ENCODE measurements at places on chromosomes 5 and 9.

DNA sequence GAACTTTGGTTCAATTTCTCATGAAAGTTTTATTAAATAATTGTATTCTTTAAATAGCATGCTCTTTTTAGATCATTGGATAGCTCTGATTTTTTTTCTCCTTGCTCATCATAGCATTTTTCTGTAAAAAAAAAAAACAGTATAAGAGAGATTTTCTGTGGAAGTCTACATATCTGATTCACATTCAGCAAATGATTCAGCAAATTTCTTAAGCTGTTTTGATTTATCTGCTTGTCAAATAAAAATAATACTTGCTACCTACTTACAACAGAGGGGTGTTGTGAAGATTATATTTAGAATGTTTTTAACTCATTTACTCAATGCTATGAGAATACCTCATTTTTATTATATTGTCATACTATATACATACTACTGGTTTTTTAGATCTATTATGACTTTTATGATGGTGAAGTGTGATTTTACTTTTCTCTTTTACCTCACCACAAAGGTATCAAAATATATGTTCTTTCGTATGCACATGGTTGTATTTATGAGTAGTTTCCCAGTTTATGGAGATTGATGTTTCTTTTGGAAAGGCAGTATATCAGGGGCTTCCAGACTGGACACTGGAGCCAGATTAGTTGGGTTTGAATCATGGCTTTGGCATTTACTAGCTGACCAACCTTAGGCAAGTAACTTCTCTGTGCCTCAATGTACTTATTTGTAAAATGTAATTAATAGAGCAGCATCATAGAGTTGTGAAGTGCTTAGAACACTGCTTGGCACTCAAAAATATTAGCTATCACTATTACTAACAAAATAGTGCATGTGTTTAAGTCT lies 25.5 kb downstream of the TNPO1 start:
- DNase-seq: no peak

- DNase-seq: no peak
Measured at GRCh38 chr9:100104314-100104713, 5.3 kb downstream of the INVS start.

- no peak for DNase-seq
Measured at GRCh38 chr5:18141222-18141621, 507.0 kb downstream of the TAF11L14 start.

- DNase-seq: no peak
Measured at GRCh38 chr9:128006332-128006996, 25.7 kb upstream of the EEIG1 start.

- DNase-seq: no peak
Measured at GRCh38 chr5:32709750-32710549, 1.2 kb upstream of the NPR3 start.

- no peak for DNase-seq
Measured at GRCh38 chr9:99360026-99360425, 137.9 kb downstream of the SEC61B start.

GRCh38 chr5:69152731-69153130 lies 14.2 kb upstream of the CCNB1 start:
- no peak for DNase-seq

All from activated T-helper 1 cell treated with anti-CD3 and anti-CD28 coated beads, Interleukin-2, amount 50 U/mL, for 16 hours (primary cell).